Fibroblast of villous mesenchyme (primary cell): ENCODE measurements at places on chromosomes 6 and 20. TPM values are rescaled to one million over a fixed set of nuclear protein-coding genes. Genes with fewer than 3 reads are reported as not detected.

- no peak for DNase-seq
Observed at GRCh38 chr6:149061930-149062329, 255.6 kb upstream of the TAB2 start.

DNA sequence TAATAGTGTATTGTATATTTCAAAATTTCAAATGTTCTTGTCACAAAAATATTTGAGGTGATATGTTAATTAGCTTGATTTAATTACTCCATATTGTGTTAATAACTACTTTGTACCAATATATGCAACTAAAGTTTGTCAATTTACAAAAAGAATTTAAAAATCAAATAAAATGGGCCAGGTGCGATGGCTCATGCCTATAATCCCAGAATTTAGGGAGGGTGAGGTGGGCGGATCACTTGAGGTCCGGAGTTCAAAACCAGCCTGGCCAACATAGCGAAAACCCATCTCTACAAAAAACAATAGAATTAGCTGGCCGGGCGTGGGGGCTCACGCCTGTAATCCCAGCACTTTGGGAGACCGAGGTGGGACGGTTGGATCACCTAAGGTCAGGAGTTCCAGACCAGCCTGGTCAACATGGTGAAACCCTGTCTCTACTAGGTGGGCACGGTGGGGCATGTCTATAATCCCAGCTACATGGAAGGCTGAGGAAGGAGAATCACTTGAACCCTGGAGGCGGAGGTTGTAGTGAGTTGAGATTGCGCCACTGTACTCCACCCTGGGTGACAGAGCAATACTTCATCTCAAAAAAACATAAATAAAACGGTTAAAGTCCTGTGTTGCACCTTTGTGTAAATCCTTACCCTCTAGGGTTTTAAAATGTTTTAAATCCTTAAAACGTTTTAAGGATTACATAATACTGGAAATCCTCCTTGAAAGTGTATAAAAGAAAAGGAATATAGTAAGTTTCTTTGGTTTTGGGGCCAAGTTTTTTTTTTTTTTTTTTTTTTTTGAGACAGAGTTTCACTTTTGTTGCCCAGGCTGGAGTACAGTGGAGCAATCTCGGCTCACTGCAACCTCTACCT lies 4.0 kb downstream of the HSPA1B start:
- DNase-seq: no peak

GRCh38 chr6:56692523-56693245 lies 50.0 kb upstream of the DST start:
- peak; percentile 85 for DNase-seq

Gene CST5
- not detected in 2 replicates for total RNA-seq

GRCh38 chr20:5205348-5206210 lies 78.8 kb downstream of the CDS2 start:
- peak; percentile 72 for DNase-seq

GRCh38 chr20:38196076-38196475 lies 31.0 kb upstream of the TGM2 start:
- no peak for DNase-seq

DNA sequence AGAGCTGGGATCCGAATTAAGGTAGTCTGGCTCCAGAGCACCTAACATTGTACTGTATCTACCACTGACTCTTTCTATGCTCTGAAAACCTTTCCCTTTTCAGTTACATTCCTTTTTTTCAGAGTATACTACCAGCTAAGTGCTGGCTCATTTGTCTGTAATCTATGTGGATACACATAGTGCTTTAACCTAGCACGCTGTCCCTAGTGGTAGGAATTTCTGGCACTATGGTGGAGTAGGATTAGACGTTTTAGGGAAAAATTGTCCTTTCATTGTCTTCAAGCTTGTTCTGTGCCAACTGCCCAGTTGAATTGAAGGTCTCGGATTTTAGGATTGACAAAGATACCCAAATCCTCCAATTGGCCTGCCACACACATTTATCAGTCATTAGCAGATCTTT lies 259.1 kb upstream of the FERMT1 start:
- peak; percentile 23 for DNase-seq

DNA sequence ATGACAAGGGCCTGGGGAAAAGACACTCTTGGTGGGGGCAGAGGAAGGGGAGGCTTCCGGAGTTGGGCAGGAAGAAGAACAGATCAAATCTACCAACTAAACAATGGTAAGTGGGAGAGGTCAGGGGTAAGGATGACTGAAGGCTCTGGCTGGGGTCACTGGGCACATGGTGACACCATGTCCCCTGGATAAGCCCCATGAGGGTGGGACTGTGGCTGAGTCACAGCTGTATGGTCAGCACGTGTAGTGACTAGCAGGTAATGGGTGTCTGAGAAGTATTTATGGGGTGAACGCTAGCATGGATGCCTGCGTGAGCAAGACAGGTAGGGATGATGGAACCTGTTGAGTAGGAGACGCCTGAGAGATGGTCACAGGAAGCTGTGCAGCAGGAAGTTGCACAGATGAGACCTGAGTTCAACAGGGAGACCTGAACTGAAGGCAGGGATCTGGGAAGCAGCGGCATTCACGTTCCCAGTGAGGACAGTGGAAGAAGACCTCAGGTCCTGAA lies 64.5 kb upstream of the SNX9 start:
- DNase-seq: no peak

Gene ECT2L
- not detected in 2 replicates for total RNA-seq

DNA sequence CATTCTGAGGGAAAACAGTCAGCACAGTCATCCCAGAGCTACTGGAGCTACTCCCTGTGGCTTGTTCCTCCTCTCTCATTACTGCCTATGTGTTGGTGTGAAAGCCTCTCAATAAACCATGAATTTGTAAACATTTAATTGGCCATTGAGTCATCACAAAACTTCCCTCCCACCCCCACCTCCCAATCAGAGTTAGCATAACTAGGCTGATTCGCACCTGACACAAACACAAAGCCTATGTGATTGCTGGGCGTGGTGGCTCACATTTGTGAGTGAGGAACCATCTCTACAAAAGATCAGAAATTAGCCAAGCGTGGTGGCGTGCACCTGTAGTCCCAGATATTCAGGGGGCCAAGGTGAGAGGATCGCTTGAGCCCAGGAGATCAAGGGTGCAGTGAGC lies 17.1 kb upstream of the SNTA1 start:
- DNase-seq: no peak

DNA sequence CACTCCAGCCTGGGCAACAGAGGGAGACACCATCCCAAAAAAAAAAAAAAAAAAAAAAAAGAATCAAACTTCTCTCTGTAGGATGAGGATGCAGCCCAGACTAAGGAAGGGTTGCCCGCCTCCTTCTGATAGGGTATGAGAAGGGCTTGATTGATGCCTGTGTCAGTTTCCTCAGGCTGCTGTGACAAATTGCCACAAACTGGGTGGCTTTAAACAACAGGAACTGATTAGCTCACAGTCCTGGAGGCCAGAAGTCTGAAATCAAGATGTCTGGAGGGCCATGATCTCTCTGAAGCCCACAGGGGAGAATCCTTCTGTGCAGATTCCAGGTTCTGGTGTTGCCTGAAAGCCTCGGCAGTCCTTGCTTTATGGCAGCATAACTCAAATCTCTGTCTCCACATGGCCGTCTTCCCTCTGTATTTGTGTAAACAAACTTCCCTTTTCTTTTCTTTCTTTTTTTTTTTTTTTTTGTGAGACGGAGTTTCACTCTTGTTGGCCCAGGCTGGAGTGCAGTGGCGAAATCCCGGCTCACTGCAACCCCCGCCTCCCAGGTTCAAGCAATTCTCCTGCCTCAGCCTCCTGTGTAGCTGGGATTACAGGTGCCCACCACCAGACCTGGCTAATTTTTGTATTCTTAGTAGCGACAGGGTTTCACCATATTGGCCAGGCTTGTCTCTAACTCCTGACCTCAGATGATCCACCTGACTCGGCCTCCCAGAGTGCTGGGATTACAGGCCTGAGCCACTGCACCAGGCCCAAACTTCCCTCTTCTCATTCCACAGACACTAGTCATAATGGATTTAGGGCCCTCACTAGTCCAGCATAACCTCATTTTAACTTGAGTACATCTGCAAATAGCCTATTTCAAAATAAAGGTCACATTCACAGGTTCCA lies 11.2 kb upstream of the CDK19 start:
- peak; percentile 28 for DNase-seq

Gene THEMIS
- total RNA-seq: under 0.01 TPM in 1 of 2 replicates, not detected in the other

DNA sequence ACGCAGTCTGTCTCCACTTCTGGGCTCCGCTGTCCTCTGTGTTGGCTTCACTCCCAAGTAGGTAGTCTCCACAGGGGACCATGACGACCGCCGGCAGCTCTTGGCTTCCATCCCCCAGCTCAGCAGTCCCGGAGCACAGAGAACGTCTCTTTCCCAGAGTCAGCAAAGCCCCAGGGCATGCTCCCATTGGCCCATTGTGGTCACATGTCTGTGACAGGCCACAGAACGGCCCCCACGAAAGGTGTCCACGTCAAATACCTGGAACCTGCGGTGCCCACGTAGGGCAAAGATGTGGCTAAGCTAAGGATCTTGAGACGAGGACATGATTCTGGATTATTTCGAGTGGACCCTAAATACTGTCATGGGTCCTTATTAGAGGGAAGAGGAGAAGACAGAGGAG lies 438.4 kb upstream of the SULF2 start:
- no peak for DNase-seq

Gene HMGA1
- total RNA-seq: 65.2 and 111 TPM in 2 replicates

Gene DYNLT1
- 99.9 and 114 TPM in 2 replicates for total RNA-seq

DNA sequence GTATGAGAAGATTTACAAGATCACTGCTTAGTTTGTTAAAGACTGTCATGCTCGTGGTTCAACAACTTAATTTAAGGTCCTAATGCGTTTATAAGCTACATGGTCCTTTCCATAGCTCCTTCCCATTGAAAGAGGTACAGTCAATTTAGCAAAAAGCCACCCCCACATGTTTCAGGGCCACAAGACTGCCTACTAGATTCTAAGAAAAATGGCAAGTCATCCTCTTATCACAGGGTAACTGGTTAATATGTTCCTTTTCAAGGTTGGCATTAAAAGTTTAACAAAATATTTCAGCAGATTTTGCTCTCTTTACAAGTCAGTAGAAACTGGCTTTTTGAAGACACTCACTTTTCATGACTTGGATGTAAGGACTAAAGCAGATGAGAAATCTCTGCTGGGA lies 15.7 kb downstream of the GSTA3 start:
- no peak for DNase-seq

DNA sequence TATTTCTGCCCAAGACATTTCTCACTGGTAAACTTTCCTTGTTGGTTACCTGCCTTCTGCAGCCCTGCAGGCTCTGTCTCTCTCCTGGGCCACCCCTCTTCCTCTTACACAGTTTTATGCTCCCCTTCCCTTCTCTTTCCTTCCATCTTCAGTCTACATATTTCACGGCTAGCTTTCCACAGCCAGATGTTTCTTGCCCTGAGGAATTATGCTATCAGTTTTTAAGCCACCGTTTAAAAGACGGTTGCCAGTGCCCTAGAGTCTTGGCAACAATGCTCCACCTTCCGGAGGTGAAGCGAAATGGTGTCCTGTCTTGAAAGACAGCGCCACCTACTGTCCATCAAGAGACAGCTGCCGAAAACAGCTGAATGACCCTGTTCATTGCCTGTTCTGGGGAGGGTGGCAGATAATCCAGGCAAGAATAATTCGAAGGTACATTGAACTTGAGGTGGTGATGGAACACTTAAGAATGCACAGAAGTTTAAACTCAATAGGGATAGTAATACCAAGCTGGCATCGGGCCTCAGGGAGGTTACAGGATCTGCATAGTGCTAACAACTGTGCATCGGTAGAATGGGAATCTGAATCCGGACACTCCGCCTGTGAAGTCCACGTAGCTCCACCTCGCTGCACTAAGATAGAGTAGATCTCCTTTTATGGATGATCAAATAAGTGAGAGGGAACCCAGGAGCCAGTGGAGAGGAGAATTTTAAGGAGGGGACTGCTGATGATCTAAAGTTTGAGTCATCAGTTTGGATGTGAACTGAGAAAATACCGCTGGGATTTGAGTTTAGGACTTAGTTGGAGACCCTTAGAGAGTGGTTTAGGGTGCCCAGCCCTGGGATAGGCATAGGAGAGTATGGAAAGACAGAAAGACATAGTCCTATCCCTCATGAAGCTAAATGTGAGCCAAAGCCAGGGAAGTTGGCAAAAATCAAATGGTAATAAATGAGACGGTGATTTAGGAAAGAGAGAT lies 4.8 kb upstream of the TRIM40 start:
- DNase-seq: peak; percentile 92

Gene EYS
- total RNA-seq: under 0.01 TPM in 2 replicates

- no peak for DNase-seq
Observed at GRCh38 chr6:166462461-166463135, 79.9 kb upstream of the MPC1 start.

Gene RBBP8NL
- total RNA-seq: not detected in 2 replicates

DNA sequence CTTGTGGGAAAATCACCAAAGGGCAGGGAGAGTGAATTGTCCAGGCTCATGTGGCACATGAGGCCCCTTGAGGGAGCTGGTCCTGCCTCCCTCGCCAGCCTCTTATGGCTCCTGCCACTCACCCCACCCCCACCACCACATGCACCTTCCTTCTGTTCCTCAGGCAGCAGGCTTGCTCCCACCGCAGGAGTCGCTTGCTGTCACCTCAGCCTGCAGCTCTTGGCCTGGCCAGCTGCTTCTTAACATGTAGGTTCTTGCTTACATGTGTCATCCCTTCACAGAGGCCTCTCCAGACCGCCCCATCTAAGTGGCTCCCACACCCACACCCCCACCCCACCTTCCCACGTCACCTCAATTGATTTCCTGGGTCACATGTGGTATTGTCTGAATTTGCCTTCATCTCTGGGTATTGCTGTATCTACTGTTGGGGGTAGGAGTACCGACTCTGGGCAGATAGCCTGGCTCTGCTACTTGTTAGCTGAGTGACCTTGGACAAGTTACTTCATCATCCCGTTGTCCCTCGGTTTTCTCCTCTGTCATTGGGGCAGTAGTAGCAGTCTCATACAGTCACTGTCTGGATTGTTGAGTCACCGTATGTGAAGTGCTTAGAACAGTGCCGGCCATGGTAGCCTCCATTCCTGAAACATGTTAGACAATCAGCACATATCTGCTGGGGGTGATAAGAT lies 41.7 kb downstream of the SLC9A8 start:
- DNase-seq: no peak

GRCh38 chr6:15854826-15855710 lies 192.2 kb upstream of the DTNBP1 start:
- peak; percentile 70 for DNase-seq

GRCh38 chr6:158799051-158799792 lies 19.9 kb downstream of the EZR start:
- peak; percentile 84 for DNase-seq

DNA sequence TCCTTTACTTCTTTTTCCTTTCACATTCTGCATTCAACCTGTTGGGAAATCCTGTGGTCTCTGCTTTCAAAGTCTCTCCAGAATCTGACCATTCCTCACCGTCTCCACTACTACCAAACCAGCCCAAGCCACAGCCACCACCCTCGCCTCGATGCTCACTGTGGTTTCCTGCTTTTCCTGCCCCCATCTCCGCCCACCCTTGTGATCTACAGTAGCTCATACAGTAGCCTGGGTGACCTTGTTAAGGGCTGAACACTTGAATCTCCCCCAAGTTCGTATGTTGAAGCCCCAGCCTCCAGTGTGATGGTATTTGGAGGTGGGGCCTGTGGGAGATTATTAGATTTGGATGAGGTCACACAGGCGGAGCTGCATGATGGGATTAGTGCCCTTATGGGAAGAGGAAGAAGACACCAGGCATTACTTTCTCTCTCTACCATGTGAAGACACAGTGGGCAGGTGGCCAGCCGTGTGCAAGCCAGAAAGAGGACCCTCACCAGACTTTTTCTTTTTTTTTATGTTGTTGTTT lies 189.0 kb upstream of the UST start:
- DNase-seq: peak; percentile 30

Gene MEI4
- under 0.01 TPM in 1 of 2 replicates, not detected in the other for total RNA-seq

Gene COX7A2
- total RNA-seq: 114 and 120 TPM in 2 replicates
